Spinal cord (tissue), 10 donors: ENCODE measurements at places on chromosomes 5 and 9.

DNA sequence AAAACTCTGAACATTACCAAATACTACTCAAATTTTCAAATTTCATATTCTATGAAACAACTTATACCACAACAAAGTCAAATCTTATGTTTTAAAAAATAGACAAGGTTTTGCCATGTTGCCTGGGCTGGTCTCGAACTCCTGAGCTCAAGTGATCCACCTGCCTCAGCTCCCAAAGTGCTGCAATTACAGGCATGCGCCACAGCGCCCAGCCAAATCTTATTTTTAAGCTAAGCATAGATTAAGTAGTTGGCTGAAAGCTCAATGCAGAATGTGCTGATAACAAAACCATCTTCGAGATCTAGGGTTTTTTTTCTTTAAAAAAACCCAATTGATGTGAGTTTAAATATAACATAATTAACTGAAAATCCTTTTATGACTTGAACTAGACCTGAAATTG, 6.4 kb downstream of the LMBRD2 start:
- no peak for DNase-seq

DNA sequence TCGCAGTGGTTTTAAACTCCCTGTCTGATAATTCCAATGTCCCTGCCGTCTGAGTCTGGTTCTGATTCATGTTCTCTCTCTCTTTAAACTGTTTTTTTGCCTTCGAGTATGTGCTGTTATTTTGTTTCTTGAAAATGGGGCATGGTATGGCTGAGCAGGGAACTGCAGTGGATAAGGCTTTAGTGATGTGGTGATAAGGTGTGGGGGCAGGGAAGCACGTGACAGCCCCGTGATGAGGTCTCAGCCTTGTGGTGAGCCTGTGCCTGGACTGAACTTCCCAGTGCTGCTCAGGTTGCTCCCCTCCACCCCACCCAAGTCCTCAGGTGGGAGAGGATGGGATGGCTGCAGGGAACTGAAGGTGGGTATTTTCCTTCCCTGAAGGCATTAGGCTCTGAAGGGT, 5.5 kb upstream of the ZNF354B start:
- no peak for DNase-seq

GRCh38 chr9:132239518-132239917, 77.7 kb downstream of the NTNG2 start:
- no peak for DNase-seq

DNA sequence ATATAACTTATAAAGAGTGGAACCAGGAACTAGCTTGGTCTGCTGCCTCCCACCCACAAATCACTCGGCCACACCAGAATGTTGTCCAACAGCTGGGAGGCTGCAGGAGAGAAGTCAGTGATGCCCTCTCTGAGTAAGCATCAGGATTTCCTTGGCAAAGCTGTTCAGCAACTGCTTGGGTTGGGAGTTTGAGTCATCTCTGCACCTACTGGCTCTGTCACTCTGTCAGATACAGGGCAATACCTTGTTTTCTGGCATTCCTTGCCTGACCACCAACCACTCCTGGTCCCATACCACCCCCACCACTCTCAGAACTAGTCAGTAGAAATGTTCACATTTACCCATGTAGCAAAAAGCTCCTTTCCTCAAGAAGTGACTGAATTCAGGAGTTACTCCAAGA, 36.8 kb upstream of the GCNT4 start:
- no peak for DNase-seq

DNA sequence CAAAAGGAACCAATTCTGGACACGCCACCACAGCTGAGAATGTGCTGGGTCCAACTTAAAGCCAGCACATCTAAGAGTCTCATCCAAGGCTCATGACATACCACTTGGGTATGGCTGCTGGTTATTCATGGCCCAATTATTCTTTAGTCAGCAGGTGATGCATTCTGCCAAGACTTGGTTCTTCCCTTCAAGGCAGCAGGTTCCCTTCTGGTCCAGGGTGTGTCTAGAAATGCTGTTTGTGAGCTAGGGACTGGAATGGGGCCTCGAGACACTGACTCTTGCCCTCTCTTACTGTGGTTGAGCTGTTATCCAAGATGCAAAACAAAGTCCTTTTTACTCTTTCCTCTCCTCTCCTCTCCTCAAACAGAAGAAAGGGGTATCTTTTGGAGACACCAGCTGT, 522.6 kb downstream of the HINT1 start:
- no peak for DNase-seq

DNA sequence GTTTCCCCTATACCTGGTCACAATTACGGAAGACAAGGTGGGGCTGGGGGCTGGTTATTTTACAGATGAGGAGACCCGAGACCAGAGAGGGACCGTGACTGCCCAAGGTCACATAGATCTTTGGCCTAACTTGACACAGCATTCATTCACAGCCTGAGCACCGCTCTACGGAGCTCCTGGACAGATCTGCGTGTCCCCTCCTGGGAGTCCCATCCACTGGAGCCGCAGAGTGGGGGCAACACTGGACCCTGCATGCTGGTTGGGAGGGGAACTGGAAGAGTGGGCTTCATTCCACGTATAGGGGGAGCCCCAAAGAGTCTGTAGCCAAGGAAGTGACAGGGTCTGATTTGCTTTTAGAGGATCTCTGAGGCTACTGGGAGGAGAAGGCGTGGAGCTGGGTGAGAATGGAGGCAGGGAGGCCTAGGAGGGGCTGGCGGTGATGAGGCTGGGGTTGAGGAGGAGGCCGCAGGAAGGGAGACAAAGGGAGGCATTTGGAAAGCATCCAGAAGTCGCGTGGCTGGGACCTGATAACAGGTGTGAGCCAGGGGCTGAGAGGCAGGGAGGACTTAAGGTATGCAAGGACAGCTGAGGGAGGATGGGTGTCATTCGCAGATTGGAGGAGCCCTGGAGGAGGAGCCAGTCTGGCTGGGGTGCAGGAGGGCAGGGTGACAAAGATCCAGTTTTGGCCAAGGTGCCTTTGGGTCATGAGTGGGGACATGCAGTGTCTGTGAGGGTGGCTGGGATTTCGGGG, 64.3 kb upstream of the IER5L start:
- no peak for DNase-seq

GRCh38 chr9:130208600-130209347, 36.6 kb downstream of the NCS1 start:
- DNase-seq, result no peak

DNA sequence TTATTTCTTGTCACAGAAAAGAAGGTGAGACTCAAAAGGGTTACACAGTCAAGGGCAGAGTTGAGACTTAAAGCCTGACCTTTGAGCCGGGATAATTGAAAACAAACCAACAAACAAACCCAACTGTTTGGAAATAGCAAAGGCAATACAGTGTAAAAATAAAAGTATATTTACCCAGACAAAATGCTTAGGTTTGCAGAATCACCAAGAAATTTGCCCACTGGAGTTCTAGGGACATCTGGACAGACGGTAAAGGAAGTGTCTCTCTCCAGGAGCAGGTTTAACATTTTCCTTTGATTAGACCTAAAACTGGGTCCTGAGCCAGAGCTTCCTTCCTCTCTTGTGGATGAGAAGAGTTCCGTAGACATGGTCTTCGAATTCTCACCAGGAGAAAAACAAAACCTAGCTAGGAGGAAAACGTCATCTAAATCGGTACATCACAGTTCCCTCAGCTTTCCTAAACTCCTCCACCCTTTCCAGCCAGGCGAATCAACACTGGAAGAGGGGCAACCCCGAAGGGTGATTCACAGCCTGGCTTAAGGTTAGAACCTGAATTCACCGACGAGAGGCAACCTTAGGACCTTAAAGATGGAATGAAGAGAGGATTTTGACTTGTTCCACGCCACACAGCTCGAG, 673 bp downstream of the CDC25C start:
- DNase-seq, result no peak

DNA sequence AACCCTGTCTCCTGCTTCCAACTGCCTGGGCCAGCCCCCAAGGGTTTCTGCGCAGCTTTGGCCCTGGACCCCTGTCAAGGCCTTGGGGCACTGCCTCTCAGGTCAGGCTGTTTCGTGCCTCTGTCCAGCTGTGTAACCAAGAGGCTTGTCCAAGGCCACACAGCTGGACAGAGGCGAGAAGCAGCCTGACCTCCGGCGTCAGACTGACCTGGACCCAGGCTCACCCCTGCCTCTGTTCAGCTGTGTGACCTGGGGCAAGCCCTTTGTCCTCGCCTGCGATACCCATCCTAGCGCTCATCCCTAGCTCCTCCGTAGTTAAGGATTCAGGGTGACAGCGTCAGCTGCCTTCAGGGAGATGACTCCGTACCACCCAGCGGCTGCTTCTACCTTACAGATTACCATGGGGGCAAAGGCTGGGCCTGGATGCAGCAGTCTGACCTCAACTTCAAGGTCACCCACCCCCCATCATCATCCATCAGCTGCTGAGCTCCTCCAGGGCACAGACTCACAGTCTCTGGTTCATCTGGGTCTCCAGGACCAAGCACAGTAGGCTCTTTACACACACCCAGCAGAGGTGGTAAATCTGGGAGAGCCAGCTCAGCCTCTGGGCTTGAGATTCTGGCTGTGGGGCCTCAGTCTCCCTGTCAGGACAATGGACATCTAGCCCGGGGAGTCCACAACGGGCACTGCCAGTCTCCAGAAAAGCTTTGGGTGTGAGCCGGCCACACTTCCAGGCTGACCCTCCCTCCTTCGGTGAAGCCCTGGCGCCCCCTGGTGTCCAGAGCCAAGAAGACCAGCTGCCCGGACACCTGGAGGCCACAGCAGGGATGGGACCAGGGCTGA, 7.9 kb downstream of the AK1 start:
- peak; percentile 58 for DNase-seq

- DNase-seq, result no peak
These were observed 260.7 kb upstream of the KCNN2 start for GRCh38 chr5:114101153-114101552.

- DNase-seq, result peak; percentile 7
These were observed 637.6 kb upstream of the SGCD start for GRCh38 chr5:155689406-155689805.

GRCh38 chr5:1105350-1106265, 6.3 kb downstream of the SLC12A7 start:
- no peak for DNase-seq

DNA sequence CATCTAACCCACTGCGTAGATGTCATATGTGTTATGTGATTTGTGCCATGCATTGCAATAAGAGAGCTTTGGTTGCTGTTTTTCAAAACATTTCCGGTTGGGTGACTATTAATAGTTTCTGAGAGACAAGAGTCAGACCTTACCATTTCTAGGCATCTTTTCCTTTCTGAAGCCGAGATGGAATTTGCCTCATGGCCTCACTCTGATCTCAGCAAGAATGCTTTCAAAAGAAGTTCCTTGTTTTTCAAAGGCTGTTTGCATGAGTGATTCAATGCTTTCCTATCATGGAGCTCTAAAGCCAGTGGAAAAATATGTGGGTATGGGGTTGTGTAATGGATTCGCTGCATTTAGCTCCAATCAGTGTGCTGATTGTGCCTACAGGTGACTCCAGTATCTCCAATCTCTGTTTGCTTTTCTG, 203.1 kb upstream of the PPP1R2B start:
- DNase-seq, result no peak

DNA sequence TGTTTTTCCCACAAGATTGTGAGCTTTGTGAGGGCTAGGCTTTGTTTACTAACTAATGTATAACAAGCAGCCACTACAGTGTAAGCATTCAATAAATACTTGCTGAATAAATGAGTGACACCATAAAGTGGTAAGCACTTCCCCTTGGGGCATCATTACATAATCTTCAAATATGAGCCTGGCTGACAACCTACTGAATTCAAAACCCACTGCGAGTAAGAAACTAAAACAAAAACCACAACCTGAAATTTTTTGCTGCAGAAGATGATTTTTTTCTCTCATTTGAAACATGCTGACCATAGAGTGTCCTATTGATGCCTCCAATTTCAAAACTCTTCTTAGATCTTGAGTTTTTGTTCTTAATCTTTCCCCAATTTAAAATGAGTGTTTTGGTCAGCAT, 331.3 kb upstream of the CCNG1 start:
- no peak for DNase-seq

- no peak for DNase-seq
These were observed 61.7 kb downstream of the SPEF2 start for GRCh38 chr5:35679357-35679756.

GRCh38 chr5:55188656-55189540, 15.9 kb upstream of the CDC20B start:
- no peak for DNase-seq

DNA sequence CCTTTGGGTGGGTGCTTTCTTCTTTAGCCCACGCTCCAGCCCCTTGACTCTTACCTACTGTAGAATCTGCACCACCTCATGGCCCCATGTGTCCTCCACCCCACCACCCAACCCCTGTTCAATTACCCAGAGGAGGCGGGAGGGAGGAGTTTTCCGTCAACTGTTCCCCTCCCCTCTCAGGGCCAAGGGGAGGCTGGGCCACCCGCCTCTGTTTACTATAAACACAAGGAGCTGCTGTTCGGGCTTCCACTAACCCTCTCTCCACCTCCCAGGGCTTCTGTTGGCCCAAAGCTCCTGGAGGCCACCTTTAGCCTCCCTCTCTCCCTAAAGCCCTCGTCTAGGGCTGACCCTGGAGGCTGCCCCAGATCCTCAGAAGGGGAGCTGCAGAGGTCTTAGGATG, 59.2 kb downstream of the FOXI1 start:
- no peak for DNase-seq

- DNase-seq, result no peak
These were observed 33.1 kb upstream of the PRXL2C start for GRCh38 chr9:96688187-96688586.

DNA sequence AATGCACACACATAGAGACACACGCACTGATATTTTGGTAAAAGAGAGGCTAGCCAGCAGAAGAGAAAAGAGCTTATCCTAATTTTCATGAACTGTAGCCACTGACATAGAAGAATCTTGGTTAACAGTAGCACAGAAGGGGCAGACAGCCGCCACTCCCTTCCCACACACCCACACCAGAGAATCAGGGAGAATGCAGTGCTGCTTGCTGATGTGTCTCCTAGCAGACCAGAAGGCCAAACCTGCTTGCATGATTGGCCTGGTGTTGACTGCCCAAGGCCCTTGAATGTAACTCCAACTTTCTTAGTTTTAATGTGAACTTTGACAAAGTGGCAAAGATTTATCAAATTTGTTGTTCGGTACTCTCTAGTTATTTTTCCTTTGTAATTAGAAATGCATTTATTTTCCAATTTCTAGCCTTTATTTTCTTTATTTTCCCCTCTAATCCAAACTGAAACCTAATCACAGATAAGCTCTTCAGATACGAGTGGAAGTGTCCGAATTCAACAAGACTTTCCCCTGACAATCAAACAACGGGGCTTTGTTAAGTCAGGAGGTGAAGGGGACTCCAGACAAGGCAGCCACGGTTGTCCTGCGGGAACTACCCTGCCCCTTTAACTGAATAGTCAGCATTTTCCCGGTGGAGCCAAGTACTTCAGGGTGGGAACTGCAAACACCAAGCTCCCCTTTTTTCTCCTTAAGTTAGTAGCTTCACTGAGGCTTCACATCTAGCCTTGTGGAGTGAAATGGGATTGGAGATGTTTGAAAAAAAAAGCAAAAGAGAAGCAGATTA, 81.9 kb upstream of the CTSL start:
- no peak for DNase-seq

- no peak for DNase-seq
These were observed 14.6 kb downstream of the TRIM14 start for GRCh38 chr9:98104445-98104881.

- DNase-seq, result no peak
These were observed 311.9 kb downstream of the MAN2A1 start for GRCh38 chr5:110001648-110002047.

GRCh38 chr5:172311605-172312004, 28.0 kb upstream of the UBTD2 start:
- DNase-seq, result no peak
